Heart right ventricle (tissue), 16 donors: ENCODE measurements at places on chromosomes 5 and 9.
A peak's percentile ranks its signal among the peaks of the same experiment; 100 is the strongest.

DNA sequence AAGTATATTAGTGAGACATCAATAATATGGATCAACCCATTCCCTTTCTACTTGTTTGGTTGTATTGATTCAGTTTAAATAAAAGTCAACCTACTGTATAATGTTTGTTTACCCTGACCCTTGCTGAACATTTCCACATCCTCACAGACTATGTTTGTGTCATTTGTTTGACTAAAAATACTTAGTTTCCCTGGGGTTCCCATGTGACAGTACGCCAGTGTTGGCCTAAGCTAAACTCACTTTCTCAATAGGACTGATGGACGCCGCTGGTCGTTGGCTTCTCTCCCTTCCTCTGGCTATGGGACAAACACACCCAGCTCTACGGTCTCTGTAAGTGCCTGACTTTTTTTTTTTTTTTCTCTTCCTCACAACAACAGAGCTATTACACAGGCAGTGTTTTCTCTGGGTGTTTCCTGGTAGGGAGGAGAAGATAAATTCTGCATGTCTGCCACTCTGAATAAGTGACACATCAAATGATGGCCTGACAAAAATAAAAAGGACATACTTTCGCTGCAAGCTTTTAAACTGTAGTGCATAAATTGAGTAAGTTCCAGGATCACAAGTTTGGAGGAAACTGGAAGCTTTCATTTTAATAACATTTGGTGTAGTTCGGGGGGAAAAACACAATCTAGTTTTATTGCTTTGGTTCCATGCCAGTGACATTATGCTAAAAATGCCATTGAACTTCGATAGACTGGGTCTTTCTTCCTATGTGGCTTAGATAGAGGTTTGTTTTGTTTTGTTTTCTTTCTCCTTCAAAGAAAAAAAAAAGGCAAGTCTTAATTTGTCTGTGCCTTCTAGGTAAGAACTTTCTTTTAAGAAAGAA, 101.0 kb downstream of the CD180 start:
- DNase-seq = peak; percentile 87

- DNase-seq = no peak
Measured at GRCh38 chr9:109360771-109361170, 39.9 kb upstream of the EPB41L4B start.

DNA sequence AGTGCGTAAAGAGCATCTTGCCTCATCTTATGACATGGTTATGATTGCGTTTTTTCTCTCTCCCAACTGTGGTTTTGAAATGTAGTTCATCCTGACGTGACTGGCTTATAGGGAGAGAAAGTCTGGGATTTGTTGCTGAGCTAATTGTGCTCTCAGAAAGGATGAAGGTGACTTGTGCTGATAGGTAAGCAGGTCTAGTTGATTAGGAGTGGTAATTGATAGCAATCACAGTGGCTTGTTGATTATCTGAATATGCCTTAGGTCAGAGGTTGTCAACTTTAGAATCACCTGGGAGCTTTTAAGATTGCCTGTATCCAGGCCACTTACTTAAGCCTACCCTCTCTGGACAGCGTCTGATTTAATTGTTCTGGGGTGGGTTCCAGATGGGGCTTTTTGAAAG, 117.8 kb downstream of the TLE4 start:
- no peak for DNase-seq

DNA sequence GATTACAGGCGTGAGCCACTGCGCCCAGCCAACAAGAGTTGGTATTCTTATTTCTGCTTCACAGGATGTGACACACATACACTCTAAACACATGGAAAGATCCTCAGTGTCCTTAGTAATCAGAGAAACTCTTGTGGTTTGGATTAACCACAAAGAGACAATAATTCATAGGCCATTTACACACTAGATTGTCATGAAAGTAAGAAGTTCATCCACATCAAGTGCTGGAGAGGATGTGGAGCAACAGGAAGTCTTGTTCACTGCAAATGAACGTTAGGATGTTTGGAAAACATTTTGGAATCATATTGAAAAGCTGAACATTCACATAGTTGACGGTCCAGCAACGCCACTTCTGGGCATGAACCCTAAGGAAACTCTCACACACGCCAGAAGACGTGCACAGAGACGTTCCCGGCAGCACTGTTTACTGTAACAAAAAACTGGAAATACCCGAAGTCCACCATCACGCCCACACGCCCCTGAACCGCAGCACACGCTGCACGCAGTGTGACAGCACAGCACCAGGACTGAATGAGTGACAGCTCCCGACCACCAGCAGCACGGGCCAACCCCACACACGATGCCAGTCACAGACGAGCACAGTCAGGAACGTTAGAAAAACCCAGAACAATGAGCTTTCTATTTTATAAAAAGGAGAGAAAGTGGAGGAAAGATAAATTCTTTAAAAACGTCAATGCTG, 87.6 kb downstream of the COL23A1 start:
- DNase-seq = no peak

DNA sequence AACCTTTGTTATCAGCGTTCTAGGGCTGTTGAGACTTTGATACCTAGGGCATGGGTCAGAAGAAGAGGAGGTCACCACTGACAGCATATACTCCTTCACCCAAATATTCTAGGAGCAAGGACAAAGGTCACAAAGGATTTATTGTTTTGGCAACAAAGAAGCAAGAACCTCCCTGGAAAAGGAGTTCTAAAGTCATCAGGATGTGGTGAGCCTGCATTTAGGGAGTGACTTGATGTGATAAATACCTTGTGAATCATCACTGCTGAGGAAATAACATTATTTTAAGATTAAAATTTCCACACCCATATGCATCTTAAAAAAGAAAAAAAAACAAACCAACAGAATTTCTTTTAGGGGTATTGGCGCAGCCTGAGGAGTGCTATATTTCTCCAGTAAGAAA, 13.9 kb downstream of the IFNA1 start:
- DNase-seq = no peak

DNA sequence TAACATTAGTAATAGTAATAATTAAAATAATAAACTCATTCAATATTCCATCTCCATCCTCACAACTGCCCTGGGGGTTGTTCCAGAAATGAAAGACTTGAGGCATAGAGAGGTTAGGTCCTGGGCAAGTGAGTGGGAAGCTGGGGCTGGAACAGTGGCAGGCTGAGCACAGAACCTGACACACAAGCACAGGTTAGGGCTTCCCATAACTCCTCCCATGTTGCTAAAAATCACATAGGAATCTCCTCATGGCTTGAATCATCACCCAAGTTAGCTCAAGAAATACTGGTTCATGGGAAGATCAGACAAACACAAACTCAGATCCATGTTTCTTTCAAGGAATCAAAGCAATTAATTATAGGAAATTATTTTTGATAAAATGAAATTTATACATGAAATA, 487.7 kb downstream of the SEMA5A start:
- no peak for DNase-seq

GRCh38 chr5:132376694-132377641, 7.5 kb downstream of the SLC22A5 start:
- no peak for DNase-seq

DNA sequence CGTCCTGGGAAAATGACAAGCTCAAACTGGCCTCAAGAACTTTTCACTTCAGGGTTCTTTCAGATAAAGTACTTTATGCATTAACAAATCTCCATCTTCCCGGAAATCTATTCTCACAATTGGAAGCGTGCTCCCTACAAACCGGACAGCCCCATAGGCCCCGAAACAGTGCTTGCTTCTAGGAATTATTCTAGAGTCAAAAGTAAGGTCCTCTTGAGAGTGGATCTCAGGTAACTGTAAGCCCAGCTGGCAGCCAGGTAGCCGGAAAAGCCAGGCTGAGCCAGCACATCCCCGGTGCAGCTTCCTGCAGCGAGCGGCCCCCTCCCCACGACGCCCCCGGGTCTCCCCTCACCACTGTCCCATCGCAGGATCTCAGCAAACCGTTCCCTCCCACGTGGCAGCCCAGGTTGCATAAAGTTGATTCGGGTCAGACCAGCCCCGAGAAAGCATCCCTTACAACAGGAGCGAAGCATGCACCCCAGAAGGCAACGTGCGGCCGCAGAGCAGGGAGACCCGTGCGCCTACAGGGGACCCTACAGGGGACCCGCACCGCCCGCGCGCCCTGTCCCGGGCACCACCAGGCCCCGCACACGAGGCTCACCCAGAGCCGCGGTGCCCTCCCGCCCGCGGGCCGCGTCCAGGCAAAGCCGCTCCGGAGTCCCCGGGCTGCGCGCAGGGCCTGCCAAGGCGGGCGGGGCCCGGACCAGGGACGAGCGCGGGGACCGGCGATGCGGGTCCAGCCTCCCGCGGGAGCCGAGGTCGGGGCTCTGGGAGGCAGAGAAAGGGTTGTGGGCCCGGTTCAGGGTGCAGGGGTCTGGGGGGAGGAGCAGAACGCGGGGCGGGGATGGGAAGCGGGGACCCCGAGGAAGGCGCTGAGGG, 920 bp downstream of the LPCAT1 start:
- DNase-seq = peak; percentile 6

DNA sequence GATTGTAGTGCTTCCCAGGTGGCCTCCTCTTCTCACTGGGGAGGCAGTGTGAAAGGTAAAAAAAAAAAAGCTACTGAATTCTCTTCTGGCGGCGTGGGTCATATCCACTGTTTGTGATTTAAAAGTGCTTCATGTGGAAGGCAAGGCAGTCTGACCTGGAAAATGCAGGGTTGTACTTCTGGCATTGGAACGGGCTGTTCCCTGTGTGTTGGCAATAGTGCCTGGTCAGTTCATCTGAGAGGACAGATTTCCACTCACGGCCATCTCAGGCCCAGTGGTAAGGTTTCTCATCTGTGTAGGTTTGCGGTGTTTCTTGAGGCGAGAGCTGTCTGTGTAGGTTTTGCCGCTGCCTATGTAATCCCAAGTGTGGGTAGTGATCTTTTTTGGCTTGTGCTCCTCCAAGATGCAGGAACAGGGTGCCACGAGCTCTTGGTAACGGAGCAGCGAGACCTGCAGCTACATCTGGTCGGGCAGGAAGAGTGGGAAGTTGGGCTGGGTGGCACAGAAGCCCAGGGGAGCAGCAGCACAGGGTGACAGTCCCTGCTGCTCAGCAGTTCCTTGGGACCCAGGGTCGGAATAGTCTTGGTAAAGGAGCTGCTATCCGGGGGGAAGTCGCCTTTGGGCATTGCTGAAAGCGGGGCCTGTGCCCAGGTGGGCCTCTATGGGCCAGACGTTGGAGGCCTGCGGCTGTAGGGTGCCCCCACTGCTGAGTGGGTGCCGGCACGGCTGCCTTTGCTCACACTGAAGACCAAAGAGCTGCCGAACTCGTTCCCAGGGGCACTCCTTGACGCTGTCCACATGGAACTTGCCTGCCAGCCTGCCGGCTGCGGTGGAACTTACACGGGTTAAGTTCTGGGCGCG, 11.2 kb downstream of the RCL1 start:
- no peak for DNase-seq

GRCh38 chr9:92265154-92265553, 28.3 kb downstream of the IARS1 start:
- DNase-seq = no peak

DNA sequence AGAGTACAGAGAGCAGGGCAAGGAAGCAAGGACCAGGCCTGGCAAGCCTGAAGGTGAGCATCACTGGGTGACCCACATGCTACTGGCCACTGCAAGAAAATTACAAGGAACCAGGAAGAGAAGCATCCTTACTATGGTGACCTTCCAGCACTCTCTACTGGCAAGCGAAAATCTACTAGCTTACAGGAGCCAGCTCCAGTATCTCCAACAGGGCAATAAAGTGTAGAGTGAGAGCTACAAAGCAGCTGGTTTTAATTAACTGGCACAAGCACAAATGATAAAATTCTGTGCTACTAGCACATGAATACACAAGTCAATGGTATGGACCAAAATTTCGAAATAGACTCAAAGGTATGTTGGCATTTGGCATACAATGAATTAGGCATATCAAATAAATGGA, 113.3 kb upstream of the CAST start:
- DNase-seq = no peak

DNA sequence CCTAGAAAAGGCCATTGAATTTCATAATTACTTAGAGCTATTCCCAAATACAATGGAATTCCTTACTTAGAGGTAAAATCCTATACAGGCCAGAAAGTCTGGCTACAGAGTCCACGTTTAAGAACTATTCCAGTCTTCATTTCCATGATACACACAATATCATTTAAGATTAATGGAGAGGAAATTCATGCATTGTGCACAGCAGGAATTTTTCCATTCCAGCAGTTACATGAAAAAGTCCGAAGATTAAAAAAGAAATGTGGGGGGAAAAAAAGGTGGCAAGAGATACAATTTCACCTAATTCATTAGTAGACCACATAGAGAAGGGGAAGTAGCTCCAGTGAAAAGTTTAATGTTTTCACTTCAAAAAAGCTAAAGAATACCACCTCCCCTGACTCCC, 63.1 kb downstream of the CHD1 start:
- no peak for DNase-seq

DNA sequence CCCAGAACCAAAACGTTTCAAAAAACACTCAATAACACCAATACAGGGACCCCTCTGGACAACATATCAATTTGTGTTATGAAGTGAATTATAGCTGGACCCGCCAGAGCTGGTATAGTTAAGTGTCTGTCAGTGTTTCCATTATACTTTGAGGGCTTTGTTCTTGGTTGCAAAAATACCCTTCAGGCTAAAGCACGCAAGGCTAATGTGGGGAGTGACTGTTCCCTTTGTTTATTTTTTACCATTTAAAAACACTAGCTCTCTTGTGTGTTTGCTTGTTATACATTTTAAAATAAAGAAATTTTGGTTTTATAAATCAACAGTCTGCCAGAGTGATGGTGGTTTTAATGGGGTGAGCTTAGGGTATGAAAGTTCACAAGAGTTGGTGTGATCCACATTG, 859.5 kb downstream of the PTPRD start:
- no peak for DNase-seq

GRCh38 chr5:177378884-177379883, 5.0 kb upstream of the SLC34A1 start:
- DNase-seq = no peak

DNA sequence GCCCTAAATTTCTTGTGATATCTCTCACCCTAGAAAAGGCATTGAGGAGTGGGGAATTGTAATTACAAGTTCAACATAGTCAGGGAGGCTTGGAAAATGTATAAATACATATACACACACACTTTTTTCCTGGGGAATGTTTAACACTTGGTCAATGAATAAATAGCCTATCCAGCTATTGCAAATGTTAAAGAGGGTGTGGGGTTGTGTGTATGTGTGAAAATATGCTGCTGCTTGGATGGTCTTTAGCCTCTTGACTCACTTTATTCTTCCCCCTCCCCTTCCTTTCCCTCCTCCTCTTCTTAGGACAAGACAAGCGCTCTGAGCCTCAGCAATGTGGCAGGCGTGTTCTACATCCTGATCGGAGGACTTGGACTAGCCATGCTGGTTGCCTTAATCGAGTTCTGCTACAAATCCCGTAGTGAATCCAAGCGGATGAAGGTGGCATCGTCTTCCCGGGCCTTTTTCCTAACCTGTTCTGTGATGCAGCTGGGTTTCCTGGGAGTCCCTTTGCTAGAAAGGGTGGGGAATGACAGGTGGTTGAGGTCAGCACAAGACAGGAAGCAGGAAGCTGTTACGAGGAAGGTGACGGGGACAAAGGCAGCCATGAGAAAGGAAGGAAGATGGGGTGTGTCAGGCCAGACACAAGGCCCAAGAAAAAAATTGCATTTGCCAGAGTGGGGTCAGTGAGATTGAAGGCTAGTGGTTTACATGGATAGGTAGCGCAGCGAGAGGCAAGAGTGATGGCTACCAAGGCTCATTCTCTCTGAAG, 236.5 kb downstream of the FAM114A2 start:
- DNase-seq = no peak
